ENCODE measurements at places on chromosomes 2 and 18.

DNA sequence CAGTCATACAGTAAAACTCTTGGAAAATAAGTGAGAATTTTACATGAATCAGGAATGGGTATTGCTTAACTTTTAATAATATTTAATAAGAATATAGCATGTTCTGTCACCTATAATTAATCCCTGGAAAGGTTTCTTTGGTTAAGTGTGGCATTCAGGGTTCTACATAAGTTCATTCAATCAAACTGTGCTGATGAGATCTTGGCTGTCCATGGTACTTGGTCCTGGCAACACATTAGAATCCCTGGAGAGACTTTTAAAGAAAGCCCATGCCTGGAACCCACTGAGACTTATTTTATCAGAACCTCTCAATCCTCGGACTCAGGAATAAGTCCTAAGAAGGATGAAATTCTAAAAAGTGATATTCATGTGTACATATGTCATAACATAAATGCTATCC, 60.3 kb downstream of the CERKL start:
- no peak for DNase-seq
- H3K36me3 ChIP-seq = no peaks in the 10 kb centered on the region
- no peak overlapping the region for H3K27ac ChIP-seq
- H3K4me1 ChIP-seq = no peaks in the 10 kb centered on the region
- H3K27me3 ChIP-seq = peaks cover 3% of the 10 kb centered on the region

GRCh38 chr2:197191177-197191939, 119.2 kb downstream of the ANKRD44 start:
- no peaks in the 10 kb centered on the region for H3K36me3 ChIP-seq
- no peak overlapping the region for H3K4me3 ChIP-seq
- H3K27me3 ChIP-seq = no peaks in the 10 kb centered on the region
- H3K4me1 ChIP-seq = peaks cover 2% of the 10 kb centered on the region
- no peak overlapping the region for H3K27ac ChIP-seq

- no peak overlapping the region for H3K4me3 ChIP-seq
- H3K4me1 ChIP-seq = peaks cover 4% of the 10 kb centered on the region
- H3K27ac ChIP-seq = peak overlapping the region; percentile 96
- no peak for DNase-seq
- H3K36me3 ChIP-seq = no peaks in the 10 kb centered on the region
- no peaks in the 10 kb centered on the region for H3K27me3 ChIP-seq
Observed at GRCh38 chr2:20048488-20049448, 2.7 kb downstream of the LAPTM4A start.

DNA sequence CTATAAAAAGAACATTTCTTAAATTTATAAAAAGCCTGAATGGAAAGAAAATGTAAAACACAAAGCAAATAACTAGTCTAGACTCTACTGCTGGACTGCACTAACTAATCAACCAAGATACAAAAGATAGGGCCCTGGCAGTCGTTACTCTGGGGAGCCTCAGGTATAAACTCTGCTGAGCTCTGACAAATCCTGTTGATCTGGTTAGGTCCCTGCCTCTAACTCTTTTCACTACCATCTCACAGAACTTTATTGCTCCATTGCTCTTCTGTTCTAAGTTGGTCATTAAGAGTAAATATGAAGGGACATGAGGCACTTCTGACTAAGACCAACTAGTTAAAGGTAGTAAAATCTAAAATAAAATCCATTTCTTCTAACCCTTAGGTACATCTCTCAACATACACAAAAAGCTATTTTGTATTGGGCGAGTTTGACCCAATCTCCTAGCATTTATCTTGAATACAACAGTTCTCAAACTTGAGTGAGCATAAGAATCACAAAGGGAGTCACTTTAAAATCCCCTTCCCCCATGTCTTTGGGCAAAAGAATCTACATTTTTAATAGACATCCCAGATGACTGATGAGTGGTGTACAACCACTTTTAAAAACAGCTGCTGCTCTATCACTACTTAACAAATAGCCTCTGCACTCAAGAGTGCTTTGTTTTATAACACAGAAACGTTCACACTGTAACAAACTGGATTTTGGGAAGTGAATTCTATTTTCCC, 2.5 kb downstream of the CHN1 start:
- DNase-seq = no peak
- no peak overlapping the region for H3K27ac ChIP-seq
- no peak overlapping the region for H3K4me3 ChIP-seq

DNA sequence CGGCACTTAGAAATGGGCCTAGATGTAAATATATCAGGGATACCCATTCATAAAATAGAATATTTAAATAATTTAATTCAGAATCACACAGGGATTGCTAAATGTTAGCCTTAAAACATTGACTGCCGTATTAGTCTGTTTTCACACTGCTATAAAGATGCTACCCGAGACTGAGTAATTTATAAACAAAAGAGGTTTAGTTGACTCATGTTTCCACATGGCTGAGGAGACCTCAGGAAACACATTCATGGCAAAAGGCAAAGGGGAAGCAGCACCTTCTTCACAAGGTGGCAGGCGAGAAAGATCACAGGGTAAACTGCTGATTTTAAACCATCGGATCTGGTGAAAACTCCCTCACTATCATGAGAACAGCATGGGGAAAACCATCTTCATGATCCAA, 223.6 kb upstream of the GULP1 start:
- no peaks in the 10 kb centered on the region for H3K27me3 ChIP-seq
- H3K27ac ChIP-seq = no peak overlapping the region
- no peak overlapping the region for H3K4me3 ChIP-seq
- H3K4me1 ChIP-seq = no peaks in the 10 kb centered on the region
- peak; percentile 51 for DNase-seq

DNA sequence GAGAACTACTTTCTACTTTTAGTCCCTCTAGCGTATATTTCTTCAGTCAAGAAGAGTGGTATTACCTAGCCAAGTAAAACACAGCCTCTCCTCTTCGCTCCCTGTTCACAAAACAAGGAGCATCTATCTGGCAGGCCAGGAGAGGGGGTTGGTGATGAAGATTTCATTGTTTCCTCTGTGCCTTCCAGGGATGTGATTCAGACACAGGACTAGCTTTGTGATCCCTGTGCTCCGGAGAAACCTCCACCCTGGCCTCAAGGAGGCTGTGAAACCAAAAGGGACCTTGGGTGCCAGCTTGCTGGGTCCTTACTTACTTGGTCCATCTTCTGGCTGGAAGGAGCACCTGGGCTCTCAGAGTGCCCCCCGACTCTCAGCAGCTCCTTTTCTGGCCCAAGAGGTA, 5.7 kb downstream of the RHOB start:
- DNase-seq = peak; percentile 43
- no peak overlapping the region for H3K4me3 ChIP-seq
- peaks cover 9% of the 10 kb centered on the region for H3K4me1 ChIP-seq
- no peaks in the 10 kb centered on the region for H3K27me3 ChIP-seq

GRCh38 chr2:3282056-3282998, 95.3 kb downstream of the EIPR1 start:
- no peaks in the 10 kb centered on the region for H3K27me3 ChIP-seq
- H3K36me3 ChIP-seq = peaks cover 30% of the 10 kb centered on the region
- peaks cover 12% of the 10 kb centered on the region for H3K4me1 ChIP-seq
- DNase-seq = no peak
- no peak overlapping the region for H3K4me3 ChIP-seq

DNA sequence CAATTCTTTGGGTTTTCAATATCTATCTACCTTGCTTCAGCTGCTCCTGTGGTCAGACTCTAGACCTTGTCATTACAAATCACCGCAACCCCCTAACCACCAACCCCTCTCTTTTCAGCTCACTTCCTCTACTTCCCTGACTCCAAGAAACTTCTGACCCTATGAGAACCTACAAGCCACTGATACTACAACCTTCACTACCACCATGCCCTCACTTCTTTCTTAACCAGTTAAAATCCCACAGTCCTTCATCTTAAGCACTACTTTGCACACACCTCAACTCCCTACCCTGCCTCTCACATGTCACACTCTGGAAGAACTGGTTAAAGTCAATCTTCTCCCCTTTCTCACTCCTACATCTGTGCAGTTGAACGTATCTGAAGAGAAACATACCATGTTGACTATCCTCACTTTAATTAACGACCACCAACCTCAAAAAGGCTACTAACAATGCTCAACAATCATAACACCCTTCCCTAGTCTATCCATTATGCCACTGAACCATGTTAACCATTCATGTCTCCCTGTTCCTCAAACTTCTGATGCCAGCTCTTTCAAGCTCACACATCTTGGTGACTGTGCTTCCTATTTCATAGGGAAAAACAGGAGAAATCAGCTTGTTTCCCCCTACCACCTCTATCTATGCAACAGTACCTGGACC, 12.6 kb downstream of the EIF2AK3 start:
- H3K27ac ChIP-seq = no peak overlapping the region
- H3K36me3 ChIP-seq = no peaks in the 10 kb centered on the region
- H3K27me3 ChIP-seq = no peaks in the 10 kb centered on the region
- no peak overlapping the region for H3K4me3 ChIP-seq

DNA sequence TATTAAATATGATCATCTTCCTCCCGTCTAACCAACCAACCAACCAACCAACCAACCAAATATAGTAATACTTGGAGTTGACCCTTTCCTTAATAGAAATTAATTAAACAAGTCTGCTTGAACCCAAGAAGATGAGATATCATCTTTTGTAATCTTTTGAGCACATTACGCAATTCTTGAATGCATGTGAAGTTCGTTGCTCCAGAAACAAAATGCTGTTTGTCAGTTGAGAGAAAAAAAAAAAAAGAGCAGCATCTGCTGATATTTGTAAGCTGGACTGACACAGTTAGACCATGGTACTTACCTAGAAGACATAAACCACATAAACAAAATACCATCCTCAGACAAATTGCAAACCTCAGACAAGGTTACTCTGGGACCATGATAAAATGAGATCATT, 9.2 kb upstream of the SERPINB2 start:
- no peaks in the 10 kb centered on the region for H3K27me3 ChIP-seq
- no peak overlapping the region for H3K27ac ChIP-seq
- no peak overlapping the region for H3K4me3 ChIP-seq
- H3K36me3 ChIP-seq = no peaks in the 10 kb centered on the region
- H3K4me1 ChIP-seq = peaks cover 2% of the 10 kb centered on the region

- DNase-seq = peak; percentile 14
- no peaks in the 10 kb centered on the region for H3K27me3 ChIP-seq
- no peak overlapping the region for H3K27ac ChIP-seq
- no peaks in the 10 kb centered on the region for H3K4me1 ChIP-seq
- no peak overlapping the region for H3K4me3 ChIP-seq
Observed at GRCh38 chr2:128472789-128473174, 154.1 kb upstream of the HS6ST1 start.

GRCh38 chr2:226790431-226790830, 9.2 kb downstream of the IRS1 start:
- DNase-seq = no peak

DNA sequence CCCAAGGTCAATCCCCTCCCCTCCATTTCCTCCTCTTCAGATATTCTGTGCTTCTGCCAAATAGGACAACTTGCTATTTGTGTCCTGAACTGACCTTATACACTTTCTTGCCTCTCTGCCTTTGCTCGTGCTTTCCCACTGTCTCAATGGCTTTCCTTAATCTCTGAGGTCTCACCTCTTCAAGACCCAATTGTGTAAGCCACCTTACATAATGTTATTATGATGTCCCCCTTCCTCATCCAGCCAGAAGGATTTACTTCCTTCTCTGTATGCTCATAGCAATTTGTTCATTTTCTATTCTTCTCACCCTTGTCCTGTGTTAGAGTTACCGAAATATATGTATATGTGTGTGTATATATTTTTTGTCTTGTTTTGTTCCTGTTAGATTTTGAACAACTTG, 26.9 kb upstream of the DARS1 start:
- peaks cover 2% of the 10 kb centered on the region for H3K4me1 ChIP-seq
- H3K4me3 ChIP-seq = no peak overlapping the region
- no peak overlapping the region for H3K27ac ChIP-seq
- H3K27me3 ChIP-seq = no peaks in the 10 kb centered on the region

GRCh38 chr2:160967523-160967922, 192.7 kb upstream of the TANK start:
- no peaks in the 10 kb centered on the region for H3K36me3 ChIP-seq
- no peak overlapping the region for H3K4me3 ChIP-seq
- H3K27me3 ChIP-seq = no peaks in the 10 kb centered on the region
- H3K4me1 ChIP-seq = no peaks in the 10 kb centered on the region
- DNase-seq = no peak

- no peak overlapping the region for H3K27ac ChIP-seq
- DNase-seq = no peak
Observed at GRCh38 chr2:99810225-99810624, 320.4 kb upstream of the REV1 start.

DNA sequence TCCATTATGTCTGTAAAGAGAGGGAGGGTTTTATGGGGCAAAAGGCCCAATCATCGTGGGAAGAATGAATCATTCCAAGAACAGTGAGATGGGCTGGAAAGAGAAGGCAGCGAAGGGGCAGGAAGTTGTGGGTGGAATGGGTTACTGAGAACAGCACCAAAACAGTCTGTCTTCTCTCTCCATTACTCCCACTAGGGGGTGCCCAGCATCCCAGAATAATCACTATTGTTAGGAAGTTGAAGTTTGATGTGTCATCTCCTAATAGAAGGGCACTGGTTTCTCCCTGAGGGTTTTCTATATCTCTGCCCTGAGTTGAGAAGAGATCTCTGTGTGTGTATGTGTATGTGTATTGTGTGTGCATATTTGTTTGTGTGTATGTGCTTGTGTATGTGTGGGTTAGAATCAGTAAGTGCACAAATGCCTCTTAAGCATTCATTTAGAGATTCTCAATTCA, 76.6 kb upstream of the MAP4K3 start:
- no peaks in the 10 kb centered on the region for H3K36me3 ChIP-seq
- H3K27ac ChIP-seq = peak overlapping the region; percentile 67
- H3K4me3 ChIP-seq = no peak overlapping the region
- H3K4me1 ChIP-seq = peaks cover 12% of the 10 kb centered on the region
- peak; percentile 97 for DNase-seq
- H3K27me3 ChIP-seq = no peaks in the 10 kb centered on the region

DNA sequence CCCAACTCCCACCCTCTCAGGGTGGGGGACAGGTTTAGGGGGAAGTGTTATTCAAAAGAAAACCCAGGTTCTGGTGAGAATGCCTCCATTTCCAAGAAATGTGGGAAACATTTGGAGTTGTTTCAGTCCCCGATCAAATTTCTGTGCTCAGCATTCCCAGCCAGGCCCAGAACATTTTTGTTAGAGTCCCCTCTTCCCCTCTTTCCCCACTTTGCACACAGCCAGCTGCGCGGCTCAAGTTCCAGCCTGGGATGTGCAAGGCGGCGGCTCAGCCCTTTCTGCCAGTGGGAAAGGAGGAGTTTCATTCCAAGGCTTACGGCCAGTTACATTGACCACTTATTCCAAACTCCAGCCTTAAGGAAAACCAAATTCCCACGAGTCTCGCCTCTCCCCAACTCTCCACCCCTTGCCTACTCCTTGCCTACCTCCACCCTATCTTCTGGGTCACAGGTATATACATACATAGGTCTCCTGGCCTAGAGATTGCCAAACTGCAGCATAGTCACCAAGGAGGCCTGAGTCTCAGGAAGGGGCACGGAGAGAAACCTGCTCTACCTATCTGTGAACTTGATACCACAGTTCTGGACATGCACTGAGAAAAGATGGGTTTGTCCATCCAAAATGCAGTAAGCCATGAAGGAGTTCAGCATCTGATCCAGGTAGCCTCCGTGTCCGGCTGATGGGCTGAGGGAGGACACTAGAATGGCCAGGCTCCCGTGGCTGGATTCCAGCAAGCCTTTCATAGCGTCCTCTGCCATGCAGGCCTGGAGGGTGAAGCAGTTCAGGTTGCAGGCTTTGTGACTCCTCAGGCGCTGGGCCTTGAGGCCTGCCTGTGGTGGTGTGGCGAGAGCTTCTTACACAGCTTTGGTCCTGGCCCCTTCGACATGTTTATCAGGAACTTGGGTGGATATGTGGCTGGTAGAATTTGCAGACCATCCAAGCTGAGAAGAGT, 154.5 kb downstream of the ZFP36L2 start:
- H3K27me3 ChIP-seq = no peaks in the 10 kb centered on the region
- H3K36me3 ChIP-seq = no peaks in the 10 kb centered on the region
- peak overlapping the region; percentile 13 for H3K4me3 ChIP-seq
- DNase-seq = peak; percentile 29
- no peak overlapping the region for H3K27ac ChIP-seq

Measured in mesenchymal stem cell (in vitro differentiated cells and primary cell).